OCI-LY7 (cell line): ENCODE measurements at places on chromosomes 6 and 20.

- DNase-seq, result no peak
Observed at GRCh38 chr6:158737710-158738615, 81.2 kb downstream of the EZR start.

GRCh38 chr6:32413427-32414047, 6.6 kb upstream of the BTNL2 start:
- DNase-seq, result peak; percentile 82

- DNase-seq, result no peak
Observed at GRCh38 chr6:42104804-42105125, 37.7 kb downstream of the C6orf132 start.

- peak; percentile 45 for DNase-seq
Observed at GRCh38 chr6:167046861-167047495, 47.8 kb downstream of the CEP43 start.

GRCh38 chr20:34458631-34459030, 57.6 kb upstream of the DYNLRB1 start:
- no peak for DNase-seq

DNA sequence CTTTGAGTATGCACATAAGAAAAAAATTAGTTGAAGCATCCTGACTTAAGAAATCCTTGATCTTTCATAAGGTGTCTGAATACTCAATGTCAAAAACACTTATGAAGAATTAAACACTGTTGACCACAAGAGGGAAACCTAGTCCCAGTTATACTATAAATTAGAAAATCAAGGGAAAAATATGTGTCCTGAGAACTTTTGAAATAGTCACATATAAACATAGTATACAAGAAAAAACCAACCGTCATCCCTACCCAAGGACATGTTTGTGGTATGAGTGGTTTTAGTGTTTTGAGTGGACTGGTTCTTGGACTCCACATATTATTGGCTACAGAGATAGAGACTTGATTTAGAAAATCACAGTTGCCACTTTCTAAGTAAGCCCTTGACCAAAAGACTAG, 7.6 kb upstream of the HLA-DRA start:
- peak; percentile 75 for DNase-seq

DNA sequence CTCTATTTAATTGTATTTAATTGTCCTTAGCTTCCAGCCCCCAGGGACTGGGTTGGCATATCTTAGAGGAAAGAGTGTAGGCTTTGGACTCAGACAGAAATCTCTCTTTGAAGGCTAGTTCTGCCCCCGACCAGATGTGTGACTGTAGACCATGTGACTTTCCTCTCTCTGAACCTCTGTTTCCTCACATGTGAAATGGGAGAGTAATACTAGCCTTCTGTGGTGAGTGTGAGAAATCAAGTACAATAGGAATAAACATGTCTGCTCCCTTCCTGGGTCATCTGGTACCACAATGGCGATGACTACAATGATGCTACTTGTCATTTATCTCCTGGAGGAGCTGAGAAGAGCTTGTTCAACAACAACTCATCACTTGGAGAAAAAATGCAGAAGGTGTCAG, 179.9 kb downstream of the LRFN2 start:
- DNase-seq, result no peak

- no peak for DNase-seq
Observed at GRCh38 chr6:144012534-144012933, 4.5 kb upstream of the PLAGL1 start.

- DNase-seq, result no peak
Observed at GRCh38 chr6:31851485-31851832, 11.2 kb downstream of the NEU1 start.

- DNase-seq, result no peak
Observed at GRCh38 chr20:19867940-19868371, 109.9 kb downstream of the RIN2 start.

DNA sequence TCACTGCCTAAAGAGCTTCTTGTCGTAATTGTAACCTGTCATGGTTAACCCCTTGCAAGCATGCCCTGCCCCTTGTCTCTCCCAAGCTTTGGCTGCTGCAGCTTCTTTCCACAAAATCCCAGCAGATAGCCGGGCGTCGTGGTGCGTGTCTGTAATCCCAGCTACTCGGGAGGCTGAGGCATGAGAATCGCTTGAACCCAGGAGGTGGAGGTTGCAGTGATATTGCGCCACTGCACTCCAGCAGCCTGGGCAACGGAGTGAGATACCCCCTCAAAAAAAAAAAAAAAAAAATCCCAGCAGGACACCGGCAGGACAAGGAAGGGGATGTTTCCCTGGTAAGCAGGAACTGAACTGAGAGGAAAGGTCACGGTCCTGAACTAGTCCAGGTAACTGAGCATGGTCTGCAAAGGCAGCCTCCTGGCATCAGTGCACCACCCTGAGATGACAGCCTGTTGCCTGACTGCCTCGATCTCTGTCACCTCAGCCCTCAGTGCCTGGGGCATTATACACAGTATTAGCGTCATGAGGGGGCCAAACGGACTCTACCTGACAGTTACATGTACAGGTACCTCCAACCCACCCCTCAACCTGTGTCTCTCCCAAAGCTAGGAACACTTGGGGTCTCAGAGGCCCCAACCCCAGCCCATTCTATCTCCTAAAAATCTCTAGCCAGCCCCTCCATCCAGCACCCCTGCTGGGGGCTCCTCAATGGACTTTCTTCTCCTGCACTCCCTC, 1.8 kb downstream of the LZTS3 start:
- no peak for DNase-seq

- no peak for DNase-seq
Observed at GRCh38 chr6:68458447-68458846, 176.6 kb upstream of the ADGRB3 start.

DNA sequence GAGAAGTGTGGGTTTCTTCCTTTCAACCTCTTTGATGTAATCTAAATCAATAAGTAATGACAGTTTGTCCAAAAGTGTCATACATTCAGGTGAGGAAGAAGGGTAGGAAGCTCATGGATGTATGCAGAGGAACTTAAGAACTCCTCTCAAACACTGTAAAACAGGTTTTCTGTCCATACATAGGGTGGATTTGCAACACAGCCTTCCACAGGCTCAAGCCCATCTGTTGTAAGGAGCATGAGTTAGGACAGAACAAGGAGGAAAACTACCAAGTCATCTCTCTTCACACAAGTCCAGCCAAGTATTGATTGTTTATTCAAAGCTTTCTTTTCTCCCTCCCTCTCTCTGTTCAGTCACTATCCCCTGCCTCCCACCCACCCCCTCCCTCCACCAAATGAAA, 49.0 kb upstream of the CDYL start:
- no peak for DNase-seq

GRCh38 chr20:41334036-41334435, 6.6 kb upstream of the LPIN3 start:
- DNase-seq, result no peak

GRCh38 chr20:52837378-52837777, 134.8 kb upstream of the TSHZ2 start:
- no peak for DNase-seq

DNA sequence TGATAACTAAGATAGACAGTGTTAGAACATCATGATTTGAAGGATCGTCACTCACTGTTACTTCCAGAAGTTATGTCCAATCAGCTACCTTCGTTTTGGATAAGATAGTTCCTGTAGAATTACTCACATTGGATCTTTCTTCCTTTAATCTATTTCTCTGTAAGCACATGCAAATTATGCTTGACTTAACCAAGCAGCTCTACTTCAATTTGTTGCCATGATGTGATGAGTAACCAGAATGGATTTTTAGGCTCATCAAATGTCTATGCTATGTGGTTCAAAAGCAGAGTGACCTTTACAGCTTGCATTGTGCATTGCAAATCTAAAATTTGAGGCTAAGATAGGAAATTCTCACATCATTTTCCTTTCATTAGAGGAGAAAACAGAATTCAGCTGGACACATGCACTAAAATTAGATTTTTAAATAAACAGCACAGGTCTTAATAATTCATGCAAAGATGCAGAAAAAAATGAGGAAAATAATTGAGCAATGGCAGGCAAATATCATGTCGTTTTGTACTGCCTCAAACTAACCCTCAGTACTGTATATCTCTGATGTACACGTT, 76.7 kb upstream of the ZFP64 start:
- no peak for DNase-seq

DNA sequence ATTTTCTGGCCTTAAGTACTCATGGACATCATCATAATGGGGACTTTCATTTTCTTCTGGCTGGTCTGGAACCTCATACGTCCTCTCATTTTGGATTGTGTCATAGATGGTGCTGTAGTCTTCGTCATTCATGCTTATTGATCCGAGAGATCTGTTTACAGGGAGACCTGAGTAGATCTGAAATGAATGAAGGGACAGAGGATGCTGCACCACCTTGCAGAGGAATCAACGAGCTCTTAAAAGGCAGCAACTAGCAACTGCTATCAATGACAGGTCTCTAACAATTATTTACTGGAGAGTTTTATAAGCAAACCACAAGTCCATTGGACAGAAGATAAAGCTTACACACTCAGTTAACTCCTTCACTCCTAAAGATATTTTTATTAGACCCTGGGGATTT, 49.7 kb upstream of the ENPP4 start:
- no peak for DNase-seq

GRCh38 chr20:1362484-1362883, 30.4 kb downstream of the FKBP1A start:
- no peak for DNase-seq

GRCh38 chr6:5617179-5617578, 355.9 kb downstream of the FARS2 start:
- no peak for DNase-seq

- no peak for DNase-seq
Observed at GRCh38 chr6:56770011-56770520, 127.4 kb upstream of the DST start.

DNA sequence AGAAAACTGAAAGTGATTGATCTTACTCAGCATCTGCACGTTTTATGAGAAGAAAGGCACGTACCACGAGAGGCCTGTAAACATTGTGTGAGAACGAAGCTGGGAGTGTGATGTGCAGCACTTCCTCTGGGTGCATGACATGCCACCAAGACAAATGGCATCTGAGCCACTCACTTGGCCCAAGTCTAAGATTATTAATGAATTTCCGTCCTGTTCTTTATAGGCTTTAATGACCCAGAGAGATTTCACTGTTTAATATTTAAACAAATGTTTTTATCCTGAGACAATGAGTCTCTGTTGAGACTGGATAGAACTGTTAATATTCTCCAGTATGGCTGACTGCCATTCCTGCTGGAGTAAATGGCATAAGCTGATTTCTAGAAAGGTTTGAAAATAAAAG, 172.6 kb upstream of the PHACTR1 start:
- DNase-seq, result no peak

DNA sequence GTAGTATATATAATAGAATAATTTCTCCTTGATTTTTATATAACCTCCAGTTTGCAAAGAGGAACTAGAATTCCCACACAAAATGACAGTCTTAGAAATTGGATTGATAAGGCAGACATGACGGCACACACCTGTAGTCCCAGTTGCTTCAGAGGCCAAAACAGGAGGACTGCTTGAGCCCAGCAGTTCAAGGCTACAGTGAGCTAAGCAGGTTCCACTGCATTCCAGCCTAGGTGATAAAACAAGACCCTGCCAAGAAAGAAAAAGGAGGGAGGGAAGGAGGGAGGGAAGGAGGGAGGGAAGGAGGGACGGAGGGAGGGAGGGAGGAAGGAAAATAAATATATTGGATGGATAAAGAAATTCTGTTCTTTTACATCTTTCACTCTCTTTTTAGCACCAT, 77.6 kb upstream of the SASH1 start:
- DNase-seq, result no peak

DNA sequence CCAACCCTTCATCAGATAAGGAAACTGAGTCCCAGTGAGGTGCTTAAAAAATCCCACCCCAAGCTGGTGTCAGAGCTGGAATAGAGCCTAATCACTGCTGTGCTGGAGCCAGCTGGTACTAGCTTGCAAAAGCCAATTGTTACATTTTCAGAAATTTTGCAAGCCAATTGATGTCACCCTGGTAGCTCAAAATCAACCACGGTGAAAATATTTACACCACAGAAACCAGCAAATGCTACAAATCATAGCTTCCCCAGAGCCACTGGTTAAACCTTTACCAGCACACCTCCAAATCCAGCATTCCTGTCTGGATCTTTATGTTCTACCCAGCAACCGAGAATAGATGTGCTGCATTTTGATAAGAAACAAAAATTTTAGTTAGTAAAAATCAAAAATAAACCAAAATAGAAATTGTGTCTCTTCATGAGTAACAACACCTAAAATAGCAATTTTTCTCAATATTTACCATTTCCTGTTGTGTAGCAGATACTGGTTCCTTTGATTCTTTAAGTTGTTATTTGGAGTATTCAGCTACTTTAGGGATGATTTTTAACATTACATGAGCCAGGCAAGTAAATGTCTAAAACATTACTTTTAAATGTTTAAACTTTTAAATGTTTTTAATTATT, 7.2 kb upstream of the LCA5 start:
- DNase-seq, result no peak

GRCh38 chr20:33070111-33071053, 9.1 kb upstream of the BPIFB4 start:
- DNase-seq, result no peak

DNA sequence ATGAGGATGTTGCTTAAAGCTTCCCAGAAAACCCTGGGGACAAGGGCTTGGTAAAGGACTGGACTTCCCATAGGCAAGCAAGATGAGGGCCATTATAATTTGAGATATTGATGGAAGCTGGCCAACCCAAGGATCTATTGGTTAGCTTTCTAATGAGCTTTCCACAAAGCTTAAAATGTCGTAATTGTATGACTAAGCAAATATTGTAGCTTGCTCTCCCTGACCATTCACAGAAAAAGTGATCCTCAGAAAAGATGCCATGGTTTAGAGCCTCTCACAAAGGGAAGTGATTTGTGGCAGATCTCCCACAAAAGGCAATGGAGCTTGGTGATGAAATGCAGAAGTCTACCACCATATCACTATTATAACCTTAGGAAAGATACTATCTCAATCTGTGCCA, 13.6 kb downstream of the IL17F start:
- no peak for DNase-seq

GRCh38 chr6:106249658-106250057, 75.9 kb downstream of the ATG5 start:
- DNase-seq, result no peak

DNA sequence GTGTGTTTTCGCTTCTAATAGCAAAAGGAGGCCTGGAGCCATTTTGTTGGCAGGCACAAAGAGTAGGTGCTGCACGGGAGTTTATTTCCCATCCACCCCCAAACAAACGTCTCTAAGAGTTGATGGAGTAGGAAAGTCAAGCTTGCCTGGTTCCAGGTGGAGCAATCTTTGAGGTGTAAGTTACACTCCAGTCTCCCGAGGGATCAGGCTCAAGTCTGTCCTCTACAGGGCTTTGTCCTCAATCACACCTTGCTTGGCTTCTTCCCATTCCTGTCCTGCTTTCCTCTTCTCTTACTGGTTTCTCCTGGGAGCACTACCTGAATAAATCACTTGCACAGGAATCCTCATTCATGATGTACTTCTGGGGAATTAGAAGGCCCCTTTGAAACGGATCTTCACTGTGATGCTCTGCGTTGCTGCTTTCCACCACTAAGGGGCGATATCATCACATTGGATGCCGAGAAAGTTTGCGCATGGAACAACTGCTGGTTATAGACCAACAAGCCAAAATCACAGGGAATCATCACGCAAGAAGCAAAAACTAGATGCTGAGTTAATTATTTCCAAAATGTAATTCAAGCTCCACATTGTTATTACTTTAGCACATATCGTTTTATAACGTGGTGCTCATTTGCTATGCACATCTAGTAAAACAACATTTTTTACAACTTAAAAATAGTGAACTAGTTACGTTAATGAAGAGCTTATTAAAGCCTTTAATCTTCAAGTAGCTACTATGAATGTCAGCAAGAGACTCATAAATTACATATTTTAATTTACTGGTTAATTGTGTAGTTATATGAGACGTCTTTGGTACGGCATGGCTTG, 156.8 kb downstream of the DNAH8 start:
- DNase-seq, result peak; percentile 44

- no peak for DNase-seq
Observed at GRCh38 chr6:109456111-109456583, 575 bp upstream of the MICAL1 start.
